ENCODE measurements at places on chromosomes 12 and 14.

DNA sequence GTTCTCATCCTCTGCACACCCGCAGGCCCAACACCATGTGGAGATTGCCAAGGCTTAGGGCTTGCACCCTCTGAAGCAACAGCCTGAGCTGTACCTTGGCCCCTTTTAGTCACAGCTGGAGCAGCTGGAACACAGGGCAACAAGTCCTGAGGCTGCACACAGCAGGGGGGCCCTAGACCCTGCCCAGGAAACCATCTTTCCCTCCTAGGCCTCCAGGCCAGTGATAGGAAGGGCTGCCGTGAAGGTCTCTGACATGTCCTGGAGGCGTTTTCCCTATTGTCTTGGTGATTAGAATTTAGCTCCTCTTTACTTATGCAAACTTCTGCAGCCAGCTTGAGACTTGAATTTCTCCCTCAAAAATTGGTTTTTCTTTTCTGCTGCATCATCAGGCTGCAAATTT lies 373.5 kb upstream of the CLEC14A start:
- DNase-seq: no peak

DNA sequence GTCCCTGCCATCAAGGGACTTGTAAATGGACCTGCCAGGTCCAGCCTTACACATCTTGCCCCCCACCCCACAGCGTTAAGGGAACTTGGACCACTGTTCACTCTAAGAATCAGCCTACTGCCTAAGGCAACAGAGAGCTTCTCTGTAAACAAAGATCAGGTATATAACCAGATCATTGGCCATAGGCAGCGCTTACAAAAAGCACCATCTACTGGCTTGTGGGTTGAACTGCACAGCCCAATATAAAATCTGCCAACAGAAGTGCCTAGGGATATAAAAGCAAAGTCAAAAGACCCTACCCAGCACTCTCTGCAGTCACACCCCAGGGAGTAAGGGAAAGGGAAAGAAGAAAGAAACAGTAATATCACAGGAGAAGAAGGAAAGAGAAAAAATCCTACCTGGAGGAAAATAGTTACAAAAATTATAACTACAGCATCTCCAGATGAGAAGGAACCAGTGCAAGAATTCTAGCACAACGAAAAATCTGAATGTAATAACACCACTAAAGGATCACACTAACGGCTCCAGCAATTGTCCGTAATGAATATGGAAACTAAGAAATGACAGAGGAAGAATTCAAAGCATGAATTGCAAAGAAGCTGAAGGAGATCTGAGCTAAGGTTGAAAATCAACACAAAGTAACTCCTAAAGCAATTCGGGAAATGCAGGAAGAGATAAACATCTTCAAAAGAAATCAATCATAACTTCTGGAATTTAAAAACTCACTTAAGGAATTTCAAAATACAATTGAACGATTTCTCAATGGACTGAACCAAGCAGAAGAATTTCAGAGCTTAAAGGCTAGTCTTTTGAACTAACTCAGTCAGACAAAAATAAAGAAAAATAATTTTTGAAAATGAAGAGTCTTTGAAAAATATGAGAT lies 95.2 kb upstream of the PCED1B start:
- DNase-seq: no peak

DNA sequence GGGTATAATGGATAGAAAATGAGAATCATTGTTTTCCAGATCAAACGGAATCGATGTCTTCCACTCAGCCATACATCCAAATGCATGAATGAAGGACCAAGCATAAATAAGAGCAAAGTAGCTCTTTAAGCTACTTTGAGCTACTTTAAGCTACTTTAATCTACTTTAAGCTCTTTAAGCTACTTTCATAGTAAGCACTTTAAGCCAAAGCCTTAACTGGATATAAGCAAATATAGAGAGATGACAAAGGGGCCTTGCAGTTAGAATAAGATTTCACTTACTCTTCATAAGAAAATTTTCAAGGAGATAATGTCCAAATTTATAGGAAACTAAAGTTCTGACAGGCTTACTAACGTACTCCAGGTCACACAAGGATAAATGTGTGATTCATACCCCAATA lies 355.6 kb upstream of the KITLG start:
- no peak for DNase-seq

GRCh38 chr12:67279637-67280036 lies 10.5 kb downstream of the CAND1 start:
- no peak for DNase-seq

DNA sequence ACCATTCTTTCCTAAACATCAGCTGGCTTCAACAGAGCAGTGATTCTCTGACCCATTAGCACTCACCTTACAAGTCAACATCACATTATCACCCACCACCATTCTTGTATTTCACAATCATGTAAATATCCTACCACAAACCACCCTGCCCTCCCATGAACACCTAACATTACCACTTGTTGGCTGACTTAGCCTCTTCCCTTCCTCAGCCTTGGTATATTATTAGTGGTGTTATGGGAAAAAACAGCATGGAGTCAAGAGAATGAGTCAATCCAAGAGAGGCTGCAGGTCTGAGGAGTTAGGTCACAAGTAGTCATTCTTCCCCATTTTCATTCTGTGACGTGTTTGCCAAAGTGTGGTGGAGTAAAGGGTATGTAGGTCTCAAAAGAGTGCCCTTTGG lies 22.3 kb upstream of the MGP start:
- DNase-seq: no peak

DNA sequence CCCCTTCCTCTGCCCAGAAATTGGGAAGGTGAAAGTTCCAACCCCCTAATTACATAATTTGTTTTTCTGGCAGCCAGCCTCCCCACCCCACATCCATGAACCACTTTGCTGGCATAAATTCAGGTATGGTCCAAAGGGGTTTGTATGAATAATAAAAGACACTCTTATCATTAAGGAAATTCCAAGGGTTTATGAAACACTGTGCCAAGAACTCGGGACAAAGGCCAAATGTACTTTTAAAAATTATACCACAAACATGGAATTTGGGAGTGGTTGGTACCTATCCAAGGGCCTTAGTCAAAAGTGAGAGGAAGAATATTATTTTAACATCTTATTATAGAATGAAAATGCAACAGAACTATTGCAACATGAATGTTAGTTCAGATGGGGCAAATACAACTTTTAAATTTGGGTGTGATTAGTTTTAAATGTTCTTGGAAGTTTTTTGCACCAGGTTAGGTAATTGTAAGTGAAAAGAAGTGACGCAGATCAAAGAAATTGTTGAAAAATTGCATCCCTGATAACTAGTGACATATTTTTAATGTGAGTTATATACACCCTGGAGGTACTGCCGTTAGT lies 217.8 kb downstream of the TMEM117 start:
- no peak for DNase-seq
